Liver (tissue), 10 donors: ENCODE measurements at places on chromosomes 13 and 19. TPM values are rescaled to one million over a fixed set of nuclear protein-coding genes. Genes with fewer than 3 reads are reported as not detected.

- no peaks in the 10 kb centered on the region for H3K27me3 ChIP-seq
- H3K4me3 ChIP-seq, result no peak overlapping the region
- no peak for DNase-seq
- no peaks in the 10 kb centered on the region for H3K36me3 ChIP-seq
- no peak overlapping the region for H3K27ac ChIP-seq
Measured at GRCh38 chr13:44797685-44798084, 191.6 kb downstream of the NUFIP1 start.

GRCh38 chr13:50891206-50891605, 18.4 kb upstream of the RNASEH2B start:
- H3K36me3 ChIP-seq, result no peaks in the 10 kb centered on the region
- no peak for DNase-seq
- H3K4me3 ChIP-seq, result no peak overlapping the region
- no peak overlapping the region for H3K27ac ChIP-seq
- H3K27me3 ChIP-seq, result no peaks in the 10 kb centered on the region
- H3K4me1 ChIP-seq, result no peaks in the 10 kb centered on the region

DNA sequence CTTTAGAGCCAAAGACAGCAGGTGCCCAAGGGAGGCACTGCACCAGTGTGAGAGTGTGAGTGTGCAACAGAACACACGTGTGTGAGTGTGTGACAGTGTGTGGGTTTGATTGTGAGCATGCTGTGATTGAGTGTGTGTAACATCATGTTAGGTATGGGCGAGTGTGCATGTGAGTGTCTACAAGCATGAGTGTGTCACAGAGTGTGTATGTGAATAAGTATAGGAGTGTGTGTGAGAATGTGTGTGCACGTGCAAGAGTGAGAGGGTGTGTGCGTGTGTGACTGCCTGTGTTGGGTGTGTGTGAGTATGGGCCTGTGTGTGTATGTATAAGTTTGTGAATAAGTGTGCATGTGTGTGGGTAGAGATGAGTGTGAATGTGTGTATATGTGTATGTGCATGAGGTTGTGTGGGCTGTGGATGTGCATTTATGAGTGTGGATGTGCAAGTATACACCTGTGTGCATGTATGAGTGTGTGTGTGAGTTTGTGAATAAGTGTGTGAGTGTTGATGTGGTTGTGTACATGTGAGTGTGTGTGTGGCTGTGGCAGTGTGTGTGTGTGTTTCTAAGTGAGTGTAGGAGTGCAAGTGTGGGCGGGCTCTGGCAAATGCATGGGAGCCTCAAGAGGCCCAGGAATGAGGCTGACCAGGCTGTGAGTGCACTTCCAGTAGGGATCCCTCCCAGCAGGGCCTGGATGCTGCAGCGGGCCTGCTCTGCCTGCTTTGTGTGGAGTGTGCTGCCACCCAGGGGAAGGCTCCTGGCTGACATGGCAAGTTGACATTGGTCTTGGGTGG, 198.4 kb downstream of the COL4A1 start:
- peaks cover 3% of the 10 kb centered on the region for H3K4me1 ChIP-seq
- no peaks in the 10 kb centered on the region for H3K27me3 ChIP-seq
- DNase-seq, result peak; percentile 55
- no peak overlapping the region for H3K4me3 ChIP-seq
- H3K27ac ChIP-seq, result no peak overlapping the region
- H3K36me3 ChIP-seq, result no peaks in the 10 kb centered on the region

DNA sequence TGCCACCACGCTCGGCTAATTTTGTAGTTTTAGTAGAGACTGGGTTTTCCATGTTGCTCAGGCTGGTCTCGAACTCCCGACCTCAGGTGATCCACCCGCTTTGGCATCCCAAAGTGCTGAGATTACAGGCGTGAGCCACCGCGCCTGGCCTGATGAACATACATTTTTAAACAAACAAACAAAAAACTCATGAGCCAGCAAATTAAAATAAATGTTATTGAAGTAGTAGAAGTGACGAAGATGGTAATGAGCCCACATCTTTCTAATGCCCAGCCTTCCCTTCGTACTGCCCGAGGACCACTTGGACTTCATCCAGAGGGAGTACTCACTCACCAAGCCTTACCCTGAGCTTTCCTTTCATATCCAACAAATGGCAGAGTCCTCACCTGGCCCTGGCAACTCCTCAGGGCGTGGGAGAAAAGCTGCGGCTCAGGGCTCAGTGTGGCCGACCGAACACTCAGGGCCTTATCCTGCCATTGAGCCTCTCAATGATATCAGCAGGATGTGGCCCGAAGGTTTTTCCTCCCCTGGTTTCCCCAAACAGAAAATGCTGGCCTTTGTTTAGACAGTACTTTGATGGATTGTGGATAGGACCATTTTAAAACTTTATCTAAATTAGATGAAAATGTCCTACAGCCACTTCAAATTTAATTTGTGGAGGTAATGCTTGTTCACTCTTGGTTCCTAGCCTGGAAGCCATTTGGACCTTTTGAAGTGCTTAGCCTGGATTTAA, 22.8 kb upstream of the ABCC4 start:
- no peak for DNase-seq
- no peak overlapping the region for H3K4me3 ChIP-seq
- H3K4me1 ChIP-seq, result peaks cover under 1% of the 10 kb centered on the region
- H3K27ac ChIP-seq, result no peak overlapping the region
- no peaks in the 10 kb centered on the region for H3K36me3 ChIP-seq

GRCh38 chr19:7488736-7489353, at the start of gene PEX11G:
Gene PEX11G (minus strand): TSS chr19:7489035. CDS start chr19:7489010, 25 bp downstream.
- H3K36me3 ChIP-seq, result no peaks in the 10 kb centered on the region
- H3K27me3 ChIP-seq, result no peaks in the 10 kb centered on the region
- peak within 1 kb of the TSS; percentile 79 for H3K4me3 ChIP-seq
- peak; percentile 95 for DNase-seq

DNA sequence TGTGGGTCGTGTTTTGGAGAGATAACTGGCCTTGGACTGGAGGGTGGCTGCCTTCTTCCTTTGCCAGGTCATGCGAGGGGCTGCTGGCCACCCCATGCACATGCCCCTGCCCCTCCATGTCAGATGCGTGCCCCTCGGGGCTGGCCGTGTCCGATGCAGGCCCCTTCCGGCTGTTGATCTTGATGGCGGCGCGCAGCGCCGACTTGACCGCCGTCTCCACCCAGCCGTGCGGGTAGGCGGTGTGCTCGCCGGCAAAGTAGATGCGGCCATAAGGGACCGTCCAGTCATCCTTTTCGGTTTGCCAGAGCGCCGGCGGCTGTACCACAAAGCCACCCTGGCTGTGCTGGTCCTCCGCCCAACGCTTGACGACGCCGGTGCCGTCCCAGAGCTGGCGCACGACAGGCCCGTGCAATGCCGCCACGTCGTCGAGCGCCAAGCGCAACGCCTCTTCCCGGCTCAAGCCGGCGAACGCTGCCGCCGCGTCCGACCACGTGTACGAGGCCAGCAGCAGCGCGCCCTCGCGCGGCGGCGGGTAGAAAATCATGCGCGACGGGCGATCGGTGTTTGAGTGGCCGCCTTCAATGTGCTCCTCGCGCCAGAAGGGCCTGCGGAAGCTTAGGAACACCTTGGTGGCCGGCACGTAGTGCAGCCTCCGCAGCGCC, 6.9 kb downstream of the IL4I1 start:
- DNase-seq, result peak; percentile 84
- H3K4me1 ChIP-seq, result peaks cover 9% of the 10 kb centered on the region
- no peaks in the 10 kb centered on the region for H3K27me3 ChIP-seq
- H3K36me3 ChIP-seq, result peaks cover 5% of the 10 kb centered on the region
- no peak overlapping the region for H3K27ac ChIP-seq

- no peaks in the 10 kb centered on the region for H3K4me1 ChIP-seq
- H3K36me3 ChIP-seq, result no peaks in the 10 kb centered on the region
- peak overlapping the region; percentile 7 for H3K27ac ChIP-seq
- no peak for DNase-seq
- no peak overlapping the region for H3K4me3 ChIP-seq
Measured at GRCh38 chr13:102978168-102978567, 88.0 kb downstream of the SLC10A2 start.

DNA sequence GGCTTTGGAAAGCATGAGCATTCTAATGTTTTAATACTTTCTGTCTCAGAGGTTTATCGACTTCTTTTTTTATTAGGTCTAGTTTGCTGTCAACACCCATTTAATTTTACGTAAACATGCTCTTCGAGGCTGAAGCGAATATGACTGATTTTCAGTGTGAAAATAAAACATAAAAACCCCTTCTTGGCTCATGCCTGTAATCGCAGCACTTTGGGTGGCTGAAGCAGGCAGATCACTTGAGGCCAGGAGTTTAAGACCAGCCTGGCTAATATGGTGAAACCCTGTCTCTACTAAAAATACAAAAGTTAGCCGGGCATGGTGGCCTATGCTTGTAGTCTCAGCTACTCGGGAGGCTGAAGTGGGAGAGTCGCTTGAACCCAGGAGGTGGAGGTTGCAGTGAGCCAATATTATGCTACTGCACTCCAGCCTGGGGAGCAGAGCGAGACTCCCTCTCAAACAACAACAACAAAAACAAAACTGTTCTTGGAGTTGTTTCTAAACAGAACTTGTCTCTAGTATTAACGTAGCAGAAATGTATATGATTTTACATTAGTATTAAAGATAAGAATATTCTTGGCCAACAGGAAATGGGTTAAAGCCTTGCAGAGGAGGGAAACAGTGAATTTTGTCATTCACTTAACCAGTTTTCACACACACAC, 7.1 kb upstream of the IGFL3 start:
- H3K4me1 ChIP-seq, result no peaks in the 10 kb centered on the region
- no peaks in the 10 kb centered on the region for H3K27me3 ChIP-seq
- DNase-seq, result no peak
- H3K27ac ChIP-seq, result no peak overlapping the region
- H3K36me3 ChIP-seq, result no peaks in the 10 kb centered on the region

DNA sequence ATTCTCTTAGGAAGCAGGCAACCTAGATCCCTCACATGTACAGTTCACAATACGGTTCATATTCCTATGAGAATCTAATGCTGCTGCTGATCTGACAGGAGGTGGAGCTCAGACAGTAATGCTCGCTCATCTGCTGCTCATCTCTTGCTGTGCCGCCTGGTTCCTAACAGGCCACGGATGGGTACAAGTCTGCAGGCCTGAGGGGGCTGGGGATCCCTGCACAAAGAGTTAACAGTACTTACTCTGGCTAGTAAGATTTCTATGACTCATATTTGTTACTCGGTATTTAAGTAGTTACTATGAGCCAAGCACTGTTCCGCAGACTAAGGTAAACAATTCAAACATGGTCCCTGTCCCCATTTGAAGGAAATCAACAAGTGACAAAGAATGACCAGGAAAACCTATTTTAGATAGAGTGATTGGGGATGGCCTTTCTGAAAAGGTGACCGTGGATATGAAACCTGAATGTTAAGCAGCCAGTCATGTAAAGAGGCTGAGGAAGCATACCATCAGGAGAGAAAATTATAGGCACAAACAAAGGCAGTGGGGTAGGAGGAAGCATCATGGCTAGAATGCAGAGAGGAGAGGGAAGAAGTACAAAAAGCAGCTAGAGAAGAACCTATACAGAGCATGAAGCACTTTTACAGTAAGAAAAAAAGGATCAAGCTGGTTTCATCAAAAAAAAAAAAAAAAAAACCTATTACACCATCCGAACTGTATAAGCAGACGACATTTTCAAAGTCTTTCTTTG, 20.6 kb upstream of the WBP4 start:
- no peak for DNase-seq
- peaks cover 3% of the 10 kb centered on the region for H3K4me1 ChIP-seq
- H3K36me3 ChIP-seq, result no peaks in the 10 kb centered on the region
- no peaks in the 10 kb centered on the region for H3K27me3 ChIP-seq
- no peak overlapping the region for H3K27ac ChIP-seq

DNA sequence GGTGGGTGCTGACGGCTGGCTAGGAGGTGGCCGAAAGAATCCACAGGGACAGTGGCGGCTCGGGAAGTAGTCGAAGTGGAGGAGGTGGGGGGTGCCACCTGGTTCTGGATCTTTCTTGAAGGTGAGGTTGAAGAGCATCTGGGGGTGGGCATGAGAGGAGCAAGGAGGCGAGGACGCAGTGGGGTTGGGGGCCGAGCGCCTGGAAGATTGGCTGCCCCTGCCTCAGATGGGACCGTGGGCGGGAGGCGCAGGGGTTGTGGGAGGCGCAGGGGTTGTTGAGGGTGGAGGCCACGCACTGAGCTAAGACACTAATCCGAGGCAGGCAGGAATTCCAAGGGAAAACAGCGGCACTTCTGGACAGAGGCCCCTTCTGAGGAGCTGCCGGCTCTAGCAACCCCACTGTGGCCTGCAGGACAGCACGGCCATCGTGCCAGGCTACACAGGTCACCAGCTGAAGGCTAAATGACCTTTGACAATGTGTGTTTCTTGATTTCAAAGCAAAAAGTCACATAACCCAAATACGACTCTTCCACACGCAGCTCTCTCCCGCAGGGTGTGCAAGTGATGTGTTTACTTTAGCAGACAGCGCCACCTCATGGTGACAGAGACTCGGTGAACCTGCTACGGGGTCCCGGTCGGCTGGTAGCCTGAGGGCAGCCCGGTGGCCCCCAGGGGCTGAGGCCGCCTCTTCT, 44.1 kb upstream of the RANBP3 start:
- no peaks in the 10 kb centered on the region for H3K36me3 ChIP-seq
- peaks cover 5% of the 10 kb centered on the region for H3K4me1 ChIP-seq
- H3K4me3 ChIP-seq, result no peak overlapping the region
- peak overlapping the region; percentile 28 for H3K27ac ChIP-seq

DNA sequence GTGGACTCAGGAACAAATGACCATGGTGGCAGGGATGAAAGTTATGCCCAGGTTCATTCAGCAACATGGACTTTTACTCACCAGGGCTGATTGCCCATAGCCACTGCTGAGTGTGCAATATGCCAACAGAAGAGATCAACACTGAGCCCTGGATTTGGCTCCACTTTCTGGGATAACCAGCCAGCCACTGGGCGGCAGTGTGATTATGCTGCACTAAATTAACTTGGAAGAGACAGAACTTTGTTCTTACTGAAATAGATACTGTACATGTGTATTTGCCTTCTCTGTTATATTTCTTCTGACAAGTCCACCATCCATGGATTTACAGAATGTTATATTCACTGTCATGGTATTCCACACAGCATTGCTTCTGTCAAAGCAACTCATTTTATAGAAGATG, 257.4 kb downstream of the TDRD3 start:
- no peaks in the 10 kb centered on the region for H3K36me3 ChIP-seq
- no peak overlapping the region for H3K27ac ChIP-seq
- H3K27me3 ChIP-seq, result no peaks in the 10 kb centered on the region
- no peak overlapping the region for H3K4me3 ChIP-seq
- DNase-seq, result no peak

DNA sequence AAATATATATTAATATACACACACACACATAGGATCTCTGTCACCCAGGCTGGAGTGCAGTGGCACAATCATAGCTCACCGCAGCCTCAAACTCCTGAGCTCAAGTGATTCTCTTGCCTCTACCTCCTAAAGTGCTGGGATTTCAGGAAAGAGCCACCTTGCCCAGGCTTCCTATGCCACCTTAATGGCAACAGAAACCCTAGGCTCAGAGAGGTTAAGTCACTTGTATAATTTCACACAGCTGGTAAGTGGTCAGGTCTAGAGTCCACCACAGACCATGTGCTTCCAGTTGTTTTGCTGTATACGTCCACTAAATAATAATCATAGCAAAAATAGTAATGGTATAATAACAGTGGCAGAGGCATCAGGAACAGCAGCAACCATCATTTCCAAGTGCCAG, 1.3 kb upstream of the UPF1 start:
- no peak overlapping the region for H3K27ac ChIP-seq
- no peaks in the 10 kb centered on the region for H3K27me3 ChIP-seq
- peaks cover 15% of the 10 kb centered on the region for H3K4me1 ChIP-seq
- no peaks in the 10 kb centered on the region for H3K36me3 ChIP-seq

GRCh38 chr13:48000559-48001113, 437 bp downstream of the SUCLA2 start:
- peak overlapping the region; percentile 82 for H3K27ac ChIP-seq
- no peaks in the 10 kb centered on the region for H3K27me3 ChIP-seq
- peak overlapping the region; percentile 93 for H3K4me3 ChIP-seq
- no peak for DNase-seq
- H3K36me3 ChIP-seq, result no peaks in the 10 kb centered on the region

Gene CPB2
- polyA plus RNA-seq, result 487 TPM

Gene TRAPPC6A
- 52.2 TPM for polyA plus RNA-seq

Gene CRLF1
- 0.49 TPM for polyA plus RNA-seq
